Right kidney (tissue), 9 donors: ENCODE measurements at places on chromosomes 6 and 20.

DNA sequence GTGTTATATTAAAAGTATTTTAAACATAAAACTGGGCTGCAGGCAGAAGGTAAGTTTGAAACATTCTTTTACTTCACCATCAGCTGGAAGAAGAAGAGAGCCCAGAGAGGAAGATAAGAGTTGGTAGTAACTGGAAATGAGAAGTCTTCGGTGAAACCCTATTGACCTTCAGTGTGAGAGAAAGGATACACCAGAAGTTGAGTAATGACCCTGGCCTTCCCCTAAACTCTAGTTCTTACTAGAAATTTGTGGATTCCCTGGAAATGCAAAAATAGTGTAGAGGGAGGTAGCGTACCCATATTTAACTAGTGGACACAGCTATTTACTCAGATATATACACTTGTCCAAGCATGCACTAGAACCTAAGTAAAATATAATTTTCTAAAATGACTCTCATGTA lies 8.0 kb upstream of the EPM2A start:
- DNase-seq, result no peak

GRCh38 chr6:100856146-100856545 lies 25.0 kb downstream of the ASCC3 start:
- no peak for DNase-seq

DNA sequence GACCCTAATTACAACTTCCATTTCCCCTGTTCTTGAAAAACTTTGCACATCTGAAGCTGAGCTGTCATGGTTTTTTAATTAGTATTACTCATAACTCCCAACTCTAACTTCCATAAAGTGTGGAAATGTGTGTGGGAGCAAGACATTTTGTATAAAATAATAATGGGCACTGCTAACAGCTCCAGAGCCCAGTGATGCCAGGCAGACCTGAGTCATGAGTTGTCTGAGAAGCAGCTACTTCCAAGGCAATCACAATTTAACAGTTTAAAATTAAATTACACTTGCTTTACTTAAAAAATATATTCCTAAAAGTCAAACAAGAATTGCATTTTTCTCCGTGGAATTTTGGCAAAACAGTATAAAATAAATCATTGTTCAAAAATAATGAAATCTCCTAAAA lies 6.4 kb downstream of the SLC2A12 start:
- no peak for DNase-seq

GRCh38 chr6:73050706-73051105 lies 174.6 kb downstream of the KHDC1L start:
- no peak for DNase-seq

DNA sequence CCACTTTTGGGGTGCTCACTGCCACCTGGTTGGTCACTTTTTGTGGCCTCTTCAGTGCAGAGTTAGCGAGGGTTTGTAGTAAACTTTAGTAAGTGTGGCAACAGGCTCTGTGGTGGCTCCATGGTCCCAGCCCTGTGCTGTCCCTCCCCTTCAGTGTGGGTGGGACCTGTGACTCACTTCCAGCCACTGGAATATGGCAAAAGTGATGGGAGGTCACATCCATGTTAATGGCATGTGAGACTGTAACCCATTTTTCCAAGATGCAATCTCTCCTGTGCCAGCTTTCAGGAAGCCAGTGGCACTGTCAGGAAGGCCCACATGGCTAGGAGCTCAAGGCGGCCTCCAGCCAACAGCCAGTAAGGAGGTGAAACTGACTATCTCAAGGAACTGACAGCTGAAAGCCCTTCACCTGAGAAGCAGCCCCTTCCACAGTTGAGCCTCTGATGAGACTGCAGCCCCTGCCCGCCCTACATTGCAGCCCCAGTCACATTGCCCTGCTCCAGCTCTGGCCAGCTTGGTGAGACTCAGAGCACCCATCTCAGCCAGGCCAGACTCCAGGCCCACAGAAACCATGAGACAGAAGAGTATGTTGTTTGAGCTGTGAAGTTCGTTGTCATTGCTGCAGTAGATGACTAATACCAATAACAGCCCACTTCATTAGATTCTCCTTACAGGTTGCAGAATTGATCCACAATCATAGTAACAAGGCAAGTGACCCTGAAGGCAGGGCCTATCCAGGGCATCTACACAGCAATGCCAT lies 13.1 kb upstream of the CST7 start:
- DNase-seq, result no peak

GRCh38 chr20:45489083-45489531 lies 19.6 kb downstream of the WFDC2 start:
- DNase-seq, result no peak

DNA sequence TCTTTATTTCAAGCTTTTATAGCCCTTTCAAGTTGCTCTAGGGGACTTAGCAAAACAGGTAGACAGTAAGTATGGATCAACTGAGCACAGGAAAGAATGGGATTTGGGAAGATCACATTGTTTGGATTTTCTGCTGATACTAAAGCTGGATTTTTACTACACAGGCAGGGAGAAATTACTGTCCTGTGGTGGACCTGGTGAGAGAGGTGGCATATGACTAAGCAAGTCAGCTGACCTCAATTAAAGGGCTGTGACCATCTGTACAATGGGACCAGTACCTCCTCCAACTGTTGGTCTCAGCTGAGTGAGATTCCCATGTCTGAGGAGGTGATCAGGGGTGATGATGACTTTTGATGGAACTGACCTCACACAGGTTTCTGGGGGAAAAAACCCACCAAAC lies 28.0 kb downstream of the RREB1 start:
- DNase-seq, result no peak

DNA sequence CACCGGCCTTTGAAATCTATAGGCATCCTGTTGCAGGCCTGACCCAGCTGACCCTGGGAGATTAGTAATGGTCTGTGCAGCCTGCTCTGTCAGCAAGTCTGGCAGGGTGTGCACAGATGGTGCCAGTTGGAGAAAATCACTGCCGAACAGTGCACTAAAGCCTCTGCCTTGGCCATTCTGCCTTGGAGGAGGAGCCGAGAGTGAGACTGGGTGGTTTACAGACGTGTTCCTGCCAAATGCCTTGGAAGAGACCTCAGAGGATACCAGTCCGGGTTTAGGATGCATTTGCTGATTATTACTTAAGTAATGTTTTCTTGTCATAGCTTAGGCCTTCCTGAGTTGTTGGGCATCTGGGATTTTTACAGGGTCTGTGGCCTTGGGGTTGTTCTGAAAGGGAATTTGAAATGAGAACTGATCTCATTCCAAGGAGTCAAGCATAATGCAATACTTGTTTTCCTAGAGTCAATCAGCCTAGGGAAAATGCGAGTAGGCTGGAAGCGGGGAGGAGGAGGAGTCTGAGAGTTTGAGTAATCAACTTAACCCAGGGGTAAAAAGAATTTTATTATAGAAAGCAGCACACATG lies 292.1 kb downstream of the SOX4 start:
- peak; percentile 67 for DNase-seq

GRCh38 chr6:79707621-79708020 lies 76.5 kb downstream of the SH3BGRL2 start:
- no peak for DNase-seq

DNA sequence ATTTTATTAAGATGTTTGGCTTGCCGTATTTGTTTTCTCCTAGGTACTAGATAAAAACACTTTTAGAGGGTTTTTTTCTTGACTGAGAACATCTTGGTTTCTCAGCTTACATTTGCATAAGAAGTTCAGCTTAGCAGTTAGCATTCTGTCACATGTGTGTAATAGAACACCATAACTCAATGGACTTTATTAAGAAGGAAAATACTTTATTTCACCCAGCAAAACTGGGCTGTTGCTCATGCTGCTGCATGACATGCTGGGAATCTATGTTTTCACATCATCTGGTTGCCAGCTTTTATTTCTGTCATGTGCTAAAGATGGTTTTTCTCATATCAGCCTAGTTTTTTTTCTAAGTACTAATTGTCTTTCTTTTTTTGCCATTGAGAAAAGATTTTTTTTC lies 144.6 kb downstream of the UTRN start:
- no peak for DNase-seq

GRCh38 chr20:51665543-51666118 lies 102.6 kb downstream of the ATP9A start:
- DNase-seq, result no peak

DNA sequence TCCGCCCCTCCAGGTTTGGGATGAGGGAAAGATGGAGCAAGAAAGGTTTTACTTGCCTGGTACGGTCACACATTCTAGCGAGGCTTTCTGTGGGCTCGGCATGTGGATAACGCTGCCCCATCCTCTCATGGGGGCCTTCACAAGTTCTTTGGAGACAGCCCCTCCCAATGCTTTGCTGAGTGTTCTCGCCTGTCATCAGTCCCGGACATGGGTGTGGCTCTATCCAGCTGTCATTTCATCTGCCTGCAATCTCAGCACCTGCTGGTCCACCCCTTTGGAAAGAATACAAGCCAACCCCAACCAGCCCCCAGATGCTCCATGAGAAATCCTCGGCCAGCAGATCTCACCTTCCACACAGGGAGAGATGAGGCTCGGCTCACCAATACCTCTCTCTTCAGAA lies 30.3 kb upstream of the MDGA1 start:
- DNase-seq, result no peak

- DNase-seq, result no peak
Observed at GRCh38 chr6:128767705-128768104, 115.2 kb upstream of the LAMA2 start.

DNA sequence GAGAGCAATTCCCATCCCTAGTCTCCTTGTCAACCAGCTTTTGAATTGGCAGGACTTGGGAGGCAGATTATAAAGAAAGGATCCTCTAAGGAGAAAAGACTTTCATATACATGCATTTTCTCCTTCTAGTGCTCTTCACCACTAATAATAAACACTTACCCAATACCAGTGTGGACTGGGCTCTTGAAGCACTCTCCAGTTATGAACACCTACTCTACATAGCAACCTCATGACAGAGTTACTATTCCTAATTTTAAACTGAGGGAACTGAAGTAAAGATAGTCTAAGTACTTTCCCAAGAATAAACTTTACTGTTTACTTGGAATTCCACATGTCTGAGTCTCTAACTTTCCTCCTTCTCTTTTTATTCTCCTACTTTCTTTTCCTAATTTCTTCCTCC lies 4.8 kb downstream of the COL9A1 start:
- no peak for DNase-seq

DNA sequence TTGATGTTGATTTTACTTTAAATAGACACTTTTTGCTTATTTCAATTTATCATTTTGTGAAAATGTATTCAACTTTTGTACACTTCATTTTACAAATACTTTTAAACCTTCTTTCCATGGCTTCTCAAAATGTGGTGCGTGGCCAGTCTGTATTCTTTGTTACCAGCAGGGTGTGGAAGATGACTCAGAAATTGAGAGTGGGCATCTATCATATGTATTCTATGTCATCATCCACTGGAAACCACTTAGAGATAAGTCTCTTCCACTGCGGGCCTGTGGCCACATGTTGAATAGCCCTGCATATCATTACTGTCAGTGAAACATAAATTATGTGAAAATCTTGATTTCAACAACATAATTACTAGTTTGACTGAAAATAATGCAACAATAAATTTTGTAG lies 52.6 kb upstream of the MC3R start:
- DNase-seq, result no peak

GRCh38 chr6:73854998-73855718 lies 159.2 kb downstream of the CD109 start:
- peak; percentile 7 for DNase-seq

DNA sequence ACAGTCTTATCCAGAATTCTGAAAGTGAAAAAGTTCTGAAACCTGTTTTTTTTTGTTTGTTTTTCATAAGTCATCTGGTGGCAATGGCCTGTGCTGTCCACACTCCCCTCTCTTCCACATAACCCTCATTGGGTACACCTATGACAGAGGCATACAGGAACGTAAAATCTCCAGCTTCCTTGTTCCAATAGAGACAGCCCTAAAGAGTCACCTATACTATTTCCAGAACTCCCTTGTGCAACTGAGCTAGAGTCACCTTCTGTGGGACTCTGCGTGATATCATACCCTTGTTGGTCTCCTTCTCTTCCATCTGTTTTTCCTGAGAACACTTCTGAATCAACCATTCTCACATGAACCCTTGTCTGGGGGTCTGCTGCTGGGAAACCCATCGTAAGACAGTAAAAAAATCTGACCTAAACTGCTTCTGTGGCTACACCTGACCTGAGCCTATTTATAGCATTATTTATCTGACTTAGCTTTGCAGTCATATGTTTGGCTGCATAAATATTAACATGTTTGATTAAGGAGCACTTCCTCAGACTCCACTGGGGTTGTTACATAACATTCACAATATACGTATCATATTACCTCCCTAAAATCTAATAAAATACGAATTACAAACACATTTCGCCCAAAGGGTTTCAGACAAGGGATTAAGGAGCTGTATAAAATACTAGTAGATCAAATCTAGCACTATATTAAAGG lies 151.9 kb downstream of the PTPRT start:
- DNase-seq, result no peak

DNA sequence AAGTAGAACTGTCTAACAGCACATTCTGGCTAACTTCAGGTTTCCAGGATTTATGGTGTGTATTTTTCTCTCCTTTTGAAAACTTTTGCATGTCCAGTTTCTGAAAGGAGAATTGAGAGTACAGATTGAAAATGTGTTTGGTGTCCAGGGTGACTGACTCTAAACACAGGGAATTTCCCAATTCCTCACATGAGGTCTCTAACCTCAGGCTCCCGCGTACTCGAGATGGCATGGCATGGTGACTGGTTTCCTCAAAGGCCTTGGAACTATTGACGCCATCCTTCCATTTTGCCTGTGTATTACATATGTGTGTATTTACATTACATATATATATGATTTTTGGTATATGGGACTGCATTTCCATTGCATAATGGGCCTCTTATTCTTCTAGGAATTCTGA lies 52.5 kb downstream of the PRND start:
- DNase-seq, result no peak

DNA sequence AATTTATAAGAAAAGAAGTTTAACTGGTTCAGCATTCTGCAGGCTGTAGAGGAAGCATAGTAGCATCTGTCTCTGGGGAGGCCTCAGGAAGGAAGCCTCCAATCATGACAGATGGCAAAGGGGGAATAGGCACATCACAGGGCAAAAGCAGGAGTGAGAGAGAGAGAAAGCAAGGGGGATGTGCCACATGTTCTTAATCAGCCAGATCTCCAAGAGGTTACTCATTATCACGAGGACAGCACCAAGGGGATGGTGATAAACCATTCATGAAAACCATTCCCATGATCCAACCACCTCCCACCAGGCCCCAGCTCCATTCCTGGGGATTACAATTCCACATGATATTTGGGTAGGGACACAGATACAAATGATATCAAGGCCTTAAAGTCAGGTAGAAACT lies 217.5 kb upstream of the TCF21 start:
- DNase-seq, result no peak

DNA sequence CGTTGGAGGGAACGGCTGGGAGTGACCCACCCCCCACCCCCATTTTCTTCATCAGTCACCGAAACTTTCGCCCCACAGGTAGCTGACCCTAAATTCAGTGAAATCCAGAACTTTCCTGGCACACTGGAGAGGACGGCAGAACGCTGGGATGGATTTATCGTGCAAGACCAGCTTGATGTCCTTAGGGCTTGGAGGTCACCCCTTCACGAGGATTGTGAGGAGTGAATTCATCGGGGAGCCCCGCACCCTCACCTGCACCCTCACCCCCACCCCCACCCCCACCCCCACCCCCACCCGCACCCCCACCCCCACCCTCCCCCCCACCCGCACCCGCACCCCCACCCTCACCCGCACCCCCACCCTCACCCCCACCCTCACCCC lies 13.3 kb upstream of the TCFL5 start:
- DNase-seq, result no peak
